ENCODE measurements at places on chromosomes 7 and 10.

DNA sequence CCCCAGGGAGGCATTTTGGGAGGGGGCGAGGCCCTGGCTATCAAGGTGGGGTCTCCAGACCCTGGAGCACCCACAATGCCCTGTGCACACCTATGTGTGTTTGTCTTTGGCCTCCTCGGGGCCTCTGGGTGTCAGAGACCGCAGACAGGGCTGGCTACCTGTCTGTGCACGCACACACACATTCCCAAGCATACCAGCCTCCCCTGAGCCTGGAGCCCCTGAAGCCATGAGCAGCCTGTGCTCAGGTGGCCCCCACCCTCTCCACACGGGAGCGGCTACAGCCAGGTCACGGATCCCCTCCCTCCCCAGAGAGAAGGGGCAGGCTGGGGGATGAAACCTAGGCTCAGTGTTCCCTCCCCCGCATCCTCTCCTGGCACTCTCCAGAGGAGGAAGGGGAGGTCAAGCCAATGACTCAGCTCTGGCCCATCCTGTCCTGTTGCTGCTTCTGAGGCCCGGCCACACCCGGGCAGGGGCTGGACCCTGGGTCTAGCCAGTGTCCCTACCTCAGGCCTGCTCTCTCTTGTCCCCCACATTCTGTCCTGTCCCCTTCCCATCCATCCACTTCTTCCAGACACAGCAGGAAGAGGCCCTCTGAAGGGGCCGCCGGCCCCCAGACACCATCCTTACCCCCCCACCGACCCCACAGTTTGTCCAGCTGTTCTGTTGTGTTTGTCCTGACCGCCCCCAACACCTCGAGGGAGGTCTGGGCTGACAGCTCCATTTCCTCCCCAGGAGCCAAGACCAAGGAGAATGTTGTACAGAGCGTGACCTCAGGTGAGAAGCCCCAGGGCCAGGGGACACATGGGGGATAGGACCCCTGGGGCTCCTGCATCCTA is 720 bp downstream of the SNCG start:
- no peak for DNase-seq

- DNase-seq = no peak
Observed at GRCh38 chr10:67923551-67923950, 39.1 kb downstream of the SIRT1 start.

DNA sequence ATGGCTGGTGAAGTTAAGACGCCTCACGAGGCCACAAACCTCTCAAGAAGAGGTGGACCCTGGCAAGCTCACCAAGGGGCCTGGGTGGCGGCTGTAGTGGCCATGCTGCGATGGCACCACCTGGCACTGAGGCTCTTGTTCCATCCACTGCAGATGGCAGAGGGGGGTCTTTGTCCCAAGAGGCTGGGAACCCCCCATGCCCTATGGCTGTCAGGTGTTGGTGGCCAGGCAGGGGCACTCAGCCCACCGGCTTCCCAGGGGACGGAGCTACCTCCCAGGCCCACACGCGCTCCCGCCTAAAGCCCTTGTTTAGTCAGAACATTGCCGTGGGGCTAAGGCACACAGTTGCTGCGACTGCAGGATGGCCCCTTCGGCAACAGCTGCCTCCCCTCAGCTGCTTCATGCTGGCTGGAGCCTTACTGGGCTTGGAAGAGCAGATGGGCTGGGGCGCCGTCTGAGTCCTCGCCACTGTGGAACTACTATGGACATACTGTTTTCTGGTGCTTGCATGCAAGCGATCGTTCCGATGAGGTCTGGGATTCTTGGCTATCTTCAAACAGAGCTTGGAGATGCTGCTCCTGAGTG is 46.8 kb downstream of the DPYSL4 start:
- DNase-seq = no peak

GRCh38 chr10:73577788-73578187 is 13.4 kb downstream of the USP54 start:
- DNase-seq = no peak

DNA sequence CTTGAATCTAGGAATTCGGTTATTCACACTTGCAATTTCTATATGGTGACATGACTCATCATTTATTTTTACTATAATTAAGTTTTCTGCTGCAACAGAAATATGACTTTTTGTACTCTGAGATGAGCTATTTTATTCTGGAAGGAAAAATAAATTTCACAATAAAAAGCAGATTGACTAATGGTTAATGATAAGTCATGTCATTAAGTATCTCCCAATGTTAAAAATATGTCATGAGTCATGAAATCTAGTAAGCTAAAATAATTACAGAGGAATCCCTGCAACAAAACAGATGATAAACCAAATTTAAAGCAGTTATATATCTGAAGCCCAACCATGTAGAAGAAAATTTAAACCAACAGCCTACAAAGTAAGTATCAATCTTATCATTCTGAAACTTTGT is 149.2 kb downstream of the CACNA2D1 start:
- no peak for DNase-seq
